ENCODE measurements at places on chromosomes 4 and X. TPM values are rescaled to one million over a fixed set of nuclear protein-coding genes. Genes with fewer than 3 reads are reported as not detected.

Gene RAP1GDS1
- total RNA-seq: 31.2 TPM

Gene CSAG3
- total RNA-seq: not detected

Gene PAGE1
- total RNA-seq: not detected

Gene SLC6A8
- total RNA-seq: 42.0 TPM

Gene SLC7A11
- total RNA-seq: 225 TPM

Gene RCHY1
- total RNA-seq: 32.3 TPM

Gene SH3TC1
- total RNA-seq: 2.9 TPM

Gene PLAC1
- 0.52 TPM for total RNA-seq

Gene IL1RAPL2
- 0.07 TPM for total RNA-seq

Gene SYN1
- not detected for total RNA-seq
